ENCODE measurements at places on chromosomes 6 and 20. TPM values are rescaled to one million over a fixed set of nuclear protein-coding genes. Genes with fewer than 3 reads are reported as not detected.
A peak's percentile ranks its signal among the peaks of the same experiment; 100 is the strongest.

DNA sequence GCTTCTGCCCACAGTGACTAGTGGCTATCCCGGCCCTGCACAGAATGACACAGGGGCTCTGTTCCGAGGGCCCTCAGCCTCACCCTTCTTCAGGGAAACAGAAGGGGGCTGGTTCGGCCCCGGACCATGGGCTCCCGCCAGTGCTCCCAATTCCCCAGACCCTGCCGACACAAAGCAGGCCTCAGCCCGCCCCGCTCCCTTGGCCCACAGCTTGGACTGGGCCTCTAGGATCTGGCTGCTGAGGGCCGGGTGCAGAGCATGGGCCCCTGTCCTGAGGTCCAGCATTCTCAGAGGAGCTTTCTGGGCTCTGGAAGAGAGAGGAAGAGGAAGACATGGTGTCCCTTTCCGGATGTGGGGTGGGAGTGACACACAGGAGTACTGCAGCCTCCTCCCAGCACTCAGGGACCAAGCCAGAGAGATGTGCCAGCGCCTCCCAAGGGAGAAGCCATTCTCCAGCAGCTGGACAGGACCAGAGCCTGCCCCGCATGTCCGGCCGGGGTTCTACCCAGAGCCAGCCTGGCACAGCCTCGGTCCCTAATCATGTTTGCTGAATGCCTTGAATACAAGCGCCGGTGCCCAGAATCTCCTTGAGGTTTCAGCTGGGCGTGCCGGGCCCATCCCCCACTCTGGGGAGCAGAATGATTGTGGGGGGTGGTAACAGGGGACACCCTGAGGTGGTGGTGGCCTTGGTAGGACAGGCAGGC lies 23.9 kb downstream of the C20orf203 start:
- no peak for DNase-seq
- no peak overlapping the region for H3K4me3 ChIP-seq
- no peaks in the 10 kb centered on the region for H3K36me3 ChIP-seq
- peaks cover 10% of the 10 kb centered on the region for H3K4me1 ChIP-seq

GRCh38 chr20:54320148-54320607 lies 112.3 kb downstream of the PFDN4 start:
- no peak for DNase-seq
- H3K4me3 ChIP-seq = no peak overlapping the region
- H3K27ac ChIP-seq = no peak overlapping the region

DNA sequence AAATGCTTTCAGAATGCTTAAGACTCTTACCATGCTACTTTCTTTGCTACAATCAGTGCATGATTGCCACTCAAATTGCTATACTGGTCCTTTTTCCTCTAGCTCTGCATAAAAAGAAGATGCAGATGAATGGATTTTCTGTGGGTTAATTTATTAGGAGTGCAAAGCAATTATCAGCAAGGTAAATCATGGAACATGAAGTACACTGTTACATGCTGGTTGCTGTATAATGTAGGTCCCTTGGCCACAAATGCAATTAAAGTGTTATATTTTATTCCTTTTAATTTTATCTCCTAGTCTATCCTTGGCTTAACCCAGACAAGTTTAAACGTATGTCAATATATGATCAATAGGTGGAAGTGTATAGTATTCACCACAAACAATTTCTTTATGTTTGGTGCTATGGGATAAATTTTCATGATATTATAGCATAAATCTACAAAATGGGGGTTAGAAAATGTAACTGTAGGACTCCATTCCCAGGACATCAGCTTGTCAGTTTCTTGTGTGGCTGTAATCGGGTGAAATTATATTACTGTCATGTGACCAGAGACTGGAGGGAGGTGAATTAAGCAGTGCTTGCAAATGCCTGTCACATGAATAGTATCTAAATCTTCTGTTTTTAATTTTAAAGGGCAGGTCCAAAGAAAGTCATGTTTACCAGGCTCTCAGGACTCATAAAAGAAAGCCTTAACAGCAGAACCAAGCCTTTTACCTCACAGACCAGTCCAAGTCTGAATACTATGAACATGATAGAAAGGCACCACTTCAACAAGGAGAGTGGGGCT lies 176.9 kb upstream of the ID4 start:
- no peaks in the 10 kb centered on the region for H3K4me1 ChIP-seq
- no peaks in the 10 kb centered on the region for H3K36me3 ChIP-seq
- H3K27me3 ChIP-seq = no peaks in the 10 kb centered on the region
- no peak overlapping the region for H3K27ac ChIP-seq
- no peak for DNase-seq

- no peaks in the 10 kb centered on the region for H3K4me1 ChIP-seq
- H3K27ac ChIP-seq = no peak overlapping the region
- no peak for DNase-seq
- H3K27me3 ChIP-seq = no peaks in the 10 kb centered on the region
- no peak overlapping the region for H3K4me3 ChIP-seq
Measured at GRCh38 chr6:123176706-123177105, 180.7 kb downstream of the CLVS2 start.

DNA sequence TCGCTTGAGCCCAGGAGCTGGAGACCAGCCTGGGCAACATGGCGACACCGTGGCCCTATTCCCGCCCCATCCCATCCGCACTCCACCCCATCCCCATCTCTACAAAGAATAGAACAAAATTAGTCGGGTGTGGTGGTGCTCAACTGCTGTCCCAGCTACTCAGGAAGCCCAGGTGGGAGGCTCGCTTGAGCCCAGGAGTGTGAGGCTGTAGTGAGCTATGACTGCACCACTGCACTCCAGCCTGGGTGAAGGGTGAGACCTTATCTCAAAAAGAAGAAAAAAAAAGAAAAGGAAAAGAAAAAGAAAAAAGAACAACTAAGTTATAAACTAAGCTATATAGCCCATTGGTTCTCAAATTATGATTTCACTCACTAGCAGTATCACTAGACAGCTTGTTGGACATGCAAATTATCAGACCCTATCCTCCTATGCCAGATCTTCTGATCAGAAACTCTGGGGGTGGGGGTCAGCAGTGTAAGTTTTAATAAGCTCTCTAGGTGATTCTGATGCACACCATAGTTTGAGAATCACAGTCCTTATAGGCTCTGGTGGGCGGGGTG lies 491 bp upstream of the ITCH start:
- peaks cover 3% of the 10 kb centered on the region for H3K27me3 ChIP-seq
- H3K4me3 ChIP-seq = peak overlapping the region; percentile 96
- peaks cover 25% of the 10 kb centered on the region for H3K36me3 ChIP-seq
- H3K27ac ChIP-seq = peak overlapping the region; percentile 90
- no peak for DNase-seq

DNA sequence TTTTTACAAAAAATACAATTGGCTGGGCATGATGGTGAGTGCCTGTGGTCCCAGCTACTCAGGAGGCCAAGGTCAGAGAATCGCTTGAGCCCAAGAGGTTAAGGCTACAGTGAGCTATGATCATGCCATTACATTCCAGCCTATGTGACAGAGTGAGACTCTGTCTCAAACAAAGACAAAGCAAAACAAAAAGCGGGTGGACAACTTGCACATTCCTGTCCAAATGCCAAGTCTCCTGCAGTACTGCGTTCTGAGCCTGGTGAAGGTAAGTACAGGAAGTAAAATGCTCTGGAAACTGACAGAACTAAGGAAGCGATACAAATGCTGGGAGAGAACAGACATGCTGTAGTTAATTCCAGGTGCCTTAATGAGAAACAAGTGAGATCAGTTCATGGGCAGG lies 20.4 kb upstream of the TMEM242 start:
- no peaks in the 10 kb centered on the region for H3K36me3 ChIP-seq
- no peak overlapping the region for H3K27ac ChIP-seq
- no peak for DNase-seq
- H3K4me1 ChIP-seq = no peaks in the 10 kb centered on the region

GRCh38 chr6:154993710-154994109 lies 1.4 kb upstream of the TIAM2 start:
- H3K27me3 ChIP-seq = peaks cover 20% of the 10 kb centered on the region
- H3K27ac ChIP-seq = no peak overlapping the region
- DNase-seq = no peak

GRCh38 chr6:167481307-167481926 lies 156.5 kb downstream of the TTLL2 start:
- DNase-seq = no peak
- H3K4me3 ChIP-seq = no peak overlapping the region
- H3K4me1 ChIP-seq = no peaks in the 10 kb centered on the region
- H3K36me3 ChIP-seq = no peaks in the 10 kb centered on the region
- peaks cover 12% of the 10 kb centered on the region for H3K27me3 ChIP-seq

DNA sequence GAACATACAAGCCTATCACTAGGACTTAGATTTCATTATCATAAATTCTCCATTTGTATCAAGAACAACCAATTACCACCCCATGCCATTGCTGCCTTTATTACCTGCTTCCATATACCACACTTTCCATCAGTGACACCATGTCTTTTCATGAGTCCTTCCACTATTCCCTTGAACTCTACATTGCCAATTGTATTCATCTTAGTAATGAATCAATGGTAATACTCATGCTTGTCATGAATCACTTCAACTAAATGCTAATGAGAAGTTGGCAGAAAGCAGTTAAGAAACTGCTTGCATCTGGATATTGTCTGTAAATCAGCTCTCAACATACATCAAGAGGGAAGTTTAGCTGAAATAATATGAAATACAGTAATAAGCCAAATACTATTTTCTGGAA lies 61.2 kb upstream of the RNF217 start:
- H3K4me1 ChIP-seq = no peaks in the 10 kb centered on the region
- no peaks in the 10 kb centered on the region for H3K27me3 ChIP-seq
- no peaks in the 10 kb centered on the region for H3K36me3 ChIP-seq
- H3K4me3 ChIP-seq = no peak overlapping the region

- no peak for DNase-seq
- no peaks in the 10 kb centered on the region for H3K36me3 ChIP-seq
- no peaks in the 10 kb centered on the region for H3K4me1 ChIP-seq
- H3K4me3 ChIP-seq = no peak overlapping the region
Measured at GRCh38 chr6:70163795-70164194, 139.1 kb downstream of the COL9A1 start.

DNA sequence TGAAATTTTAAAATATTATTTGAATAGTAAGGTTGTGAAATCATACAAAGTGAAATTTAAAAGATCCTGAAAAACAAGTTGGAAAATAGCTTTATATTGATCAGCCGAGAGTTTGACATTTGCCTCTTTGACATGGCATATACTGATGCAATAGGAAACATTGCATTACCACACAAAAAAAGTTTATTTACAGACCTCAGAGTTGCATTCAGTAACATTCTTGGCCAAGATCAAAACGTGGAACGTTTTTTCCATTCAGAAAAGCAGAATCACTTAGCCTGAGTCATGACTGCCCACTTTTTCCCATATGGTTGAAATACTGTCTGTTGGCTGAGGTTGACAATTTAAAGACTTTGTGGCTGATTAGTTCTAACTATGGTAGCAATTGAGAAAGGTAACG lies 55.1 kb upstream of the BACH2 start:
- peaks cover 19% of the 10 kb centered on the region for H3K27me3 ChIP-seq
- H3K4me3 ChIP-seq = no peak overlapping the region
- DNase-seq = no peak
- peaks cover 21% of the 10 kb centered on the region for H3K4me1 ChIP-seq

GRCh38 chr20:15760001-15760621 lies 813.1 kb downstream of the KIF16B start:
- H3K36me3 ChIP-seq = no peaks in the 10 kb centered on the region
- no peak for DNase-seq
- no peaks in the 10 kb centered on the region for H3K27me3 ChIP-seq
- H3K4me1 ChIP-seq = no peaks in the 10 kb centered on the region
- no peak overlapping the region for H3K27ac ChIP-seq

DNA sequence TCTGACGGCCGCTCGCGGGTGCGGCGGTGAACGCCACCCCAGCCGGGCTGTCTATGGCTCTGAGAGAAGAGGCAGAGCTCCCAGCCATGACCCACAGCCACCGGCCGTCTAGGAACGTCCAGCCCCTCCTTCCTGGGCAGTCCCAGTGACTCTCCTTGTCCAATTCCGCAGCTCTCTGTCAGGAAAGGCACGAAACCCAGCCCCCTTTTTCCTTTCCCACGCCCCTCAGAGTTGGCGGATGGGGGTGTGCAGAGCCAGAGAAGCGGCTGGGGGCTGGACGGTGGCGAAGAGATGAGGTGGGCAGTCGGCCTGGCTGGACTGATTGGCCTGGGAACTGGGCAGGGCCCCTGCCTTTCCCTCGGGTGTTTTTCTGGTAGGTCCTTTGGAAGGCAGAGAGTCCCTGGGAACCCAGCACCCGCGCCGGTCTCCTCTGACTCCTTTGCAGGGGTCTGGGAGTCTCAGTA lies 1.5 kb downstream of the EBF4 start:
- H3K27ac ChIP-seq = no peak overlapping the region
- peaks cover 3% of the 10 kb centered on the region for H3K36me3 ChIP-seq
- peak; percentile 11 for DNase-seq
- H3K4me1 ChIP-seq = peaks cover 12% of the 10 kb centered on the region

DNA sequence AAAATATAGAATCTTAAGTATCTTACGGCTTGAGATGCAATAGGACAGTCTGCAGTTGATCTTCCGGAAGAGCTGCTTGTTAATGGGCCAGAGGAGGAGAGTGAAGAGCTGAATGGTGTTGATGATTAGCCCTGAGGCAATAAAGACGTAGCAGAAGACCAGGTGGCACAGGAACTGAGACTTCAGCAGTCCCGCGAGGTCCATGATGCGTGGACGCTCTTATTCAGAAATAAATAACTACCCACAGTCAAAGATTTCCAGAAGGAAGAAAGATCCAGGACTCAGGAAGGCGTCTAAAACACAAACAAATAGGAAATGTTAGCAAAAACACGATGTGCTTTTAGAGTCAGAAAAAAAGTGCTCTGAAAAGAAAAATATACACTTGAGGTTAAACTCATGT lies 41.9 kb downstream of the AGPAT4 start:
- H3K27me3 ChIP-seq = no peaks in the 10 kb centered on the region
- H3K27ac ChIP-seq = no peak overlapping the region
- no peak for DNase-seq
- peaks cover 40% of the 10 kb centered on the region for H3K36me3 ChIP-seq
- peaks cover 43% of the 10 kb centered on the region for H3K4me1 ChIP-seq

GRCh38 chr6:127117979-127118297 lies 533 bp upstream of the RSPO3 start:
- peaks cover 25% of the 10 kb centered on the region for H3K4me1 ChIP-seq
- H3K36me3 ChIP-seq = no peaks in the 10 kb centered on the region
- peak overlapping the region; percentile 17 for H3K4me3 ChIP-seq
- no peak for DNase-seq

GRCh38 chr6:82521369-82521768 lies 157.8 kb downstream of the TPBG start:
- H3K27me3 ChIP-seq = no peaks in the 10 kb centered on the region
- H3K27ac ChIP-seq = no peak overlapping the region
- no peaks in the 10 kb centered on the region for H3K36me3 ChIP-seq
- no peak for DNase-seq

The OR2H1 gene
- not detected for total RNA-seq

The LY6G6D gene
- total RNA-seq = not detected

The MICB gene
- total RNA-seq = 62.9 TPM

The PSORS1C1 gene
- not detected for total RNA-seq

The EBF4 gene
- 2.9 TPM for total RNA-seq

The SLC35B2 gene
- total RNA-seq = 37.2 TPM

The PLCB4 gene
- not detected for total RNA-seq

The PPIL6 gene
- not detected for total RNA-seq

The SPTLC3 gene
- not detected for total RNA-seq

The PKIB gene
- 0.65 TPM for total RNA-seq

Measured in activated CD4-positive, alpha-beta memory T cell treated with anti-CD3 and anti-CD28 coated beads, Interleukin-2, amount 10 ng/mL, durations not matched to agents 7 days and 5 days (primary cell).